ENCODE measurements at places on chromosomes 7 and 10.

- no peak for DNase-seq
Observed at GRCh38 chr7:122525355-122525754, 173.6 kb downstream of the RNF133 start.

DNA sequence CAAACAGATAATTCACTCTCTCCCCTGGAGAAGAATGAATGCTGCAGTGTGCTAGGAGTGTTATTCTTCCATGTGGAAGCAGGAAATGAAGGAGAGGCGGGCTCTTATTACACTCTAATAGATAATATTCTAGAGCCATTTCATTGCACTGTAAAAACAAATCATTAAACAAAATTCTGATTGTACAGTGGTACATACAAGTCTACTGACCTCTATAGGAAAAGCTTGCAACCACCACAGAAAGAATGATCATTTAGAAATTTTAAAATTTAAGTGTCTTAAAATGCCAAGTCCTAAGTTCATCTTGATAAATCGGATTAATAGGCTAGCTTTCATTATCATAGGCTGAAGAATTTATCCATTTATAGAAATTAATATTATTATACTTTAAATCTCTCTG, 960.3 kb upstream of the LRRN3 start:
- DNase-seq, result no peak

DNA sequence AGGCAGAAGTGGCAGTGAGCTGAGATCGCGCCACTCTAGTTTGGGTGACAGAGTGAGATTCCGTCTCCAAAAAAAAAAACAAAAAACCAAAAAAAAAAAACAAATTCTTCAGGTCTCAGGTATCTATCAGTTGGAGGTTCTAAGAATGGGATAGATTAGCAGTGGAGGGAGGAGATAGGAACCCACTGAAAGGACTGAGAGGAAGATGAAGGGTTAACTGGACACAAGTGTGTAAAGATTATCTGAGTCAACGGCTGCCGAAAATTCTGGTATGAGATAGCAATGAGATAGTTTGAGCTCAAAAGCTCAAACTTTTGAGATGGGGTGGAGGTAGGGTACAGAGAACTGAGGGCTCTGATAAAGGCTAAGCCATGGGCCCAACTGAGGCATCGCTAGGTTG, 12.8 kb downstream of the ZNF467 start:
- no peak for DNase-seq

- no peak for DNase-seq
Observed at GRCh38 chr7:16874066-16874465, 7.7 kb downstream of the AGR3 start.

GRCh38 chr10:96288151-96288621, 16.0 kb upstream of the DNTT start:
- no peak for DNase-seq

- DNase-seq, result peak; percentile 77
Observed at GRCh38 chr7:54811041-54811845, 52.2 kb upstream of the SEC61G start.

DNA sequence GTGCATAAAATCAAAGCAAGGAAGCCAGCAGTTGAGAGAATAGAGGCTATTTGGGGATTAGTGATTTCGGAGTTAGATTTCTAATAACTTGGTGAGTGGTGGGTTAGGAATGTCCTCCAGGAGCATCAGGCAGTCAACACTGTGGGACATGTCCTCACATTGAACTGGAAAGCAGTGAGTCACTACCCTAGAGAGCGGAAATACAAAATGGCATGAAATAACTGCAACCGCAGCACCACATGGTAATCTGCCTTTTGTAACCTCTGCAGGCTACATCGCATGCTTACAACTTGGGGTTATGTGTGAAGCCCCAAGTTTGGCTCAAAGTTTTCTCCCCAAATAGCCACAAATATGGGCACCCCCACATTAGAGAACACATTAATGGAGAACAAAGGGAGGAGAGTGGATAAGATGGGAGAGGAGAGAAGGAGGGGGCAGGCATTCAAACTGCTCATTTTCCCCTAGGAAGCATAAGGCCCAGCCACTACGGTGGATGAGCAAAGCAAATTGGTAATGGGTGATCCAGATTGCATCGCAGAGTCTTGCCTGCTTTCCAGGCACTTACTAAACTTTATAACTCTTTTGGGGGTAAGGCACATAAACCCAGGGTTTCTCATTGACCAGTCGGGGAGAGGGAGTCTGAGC, 22.0 kb upstream of the SLF2 start:
- DNase-seq, result peak; percentile 89

GRCh38 chr10:62590306-62590705, 214.2 kb upstream of the ADO start:
- no peak for DNase-seq

DNA sequence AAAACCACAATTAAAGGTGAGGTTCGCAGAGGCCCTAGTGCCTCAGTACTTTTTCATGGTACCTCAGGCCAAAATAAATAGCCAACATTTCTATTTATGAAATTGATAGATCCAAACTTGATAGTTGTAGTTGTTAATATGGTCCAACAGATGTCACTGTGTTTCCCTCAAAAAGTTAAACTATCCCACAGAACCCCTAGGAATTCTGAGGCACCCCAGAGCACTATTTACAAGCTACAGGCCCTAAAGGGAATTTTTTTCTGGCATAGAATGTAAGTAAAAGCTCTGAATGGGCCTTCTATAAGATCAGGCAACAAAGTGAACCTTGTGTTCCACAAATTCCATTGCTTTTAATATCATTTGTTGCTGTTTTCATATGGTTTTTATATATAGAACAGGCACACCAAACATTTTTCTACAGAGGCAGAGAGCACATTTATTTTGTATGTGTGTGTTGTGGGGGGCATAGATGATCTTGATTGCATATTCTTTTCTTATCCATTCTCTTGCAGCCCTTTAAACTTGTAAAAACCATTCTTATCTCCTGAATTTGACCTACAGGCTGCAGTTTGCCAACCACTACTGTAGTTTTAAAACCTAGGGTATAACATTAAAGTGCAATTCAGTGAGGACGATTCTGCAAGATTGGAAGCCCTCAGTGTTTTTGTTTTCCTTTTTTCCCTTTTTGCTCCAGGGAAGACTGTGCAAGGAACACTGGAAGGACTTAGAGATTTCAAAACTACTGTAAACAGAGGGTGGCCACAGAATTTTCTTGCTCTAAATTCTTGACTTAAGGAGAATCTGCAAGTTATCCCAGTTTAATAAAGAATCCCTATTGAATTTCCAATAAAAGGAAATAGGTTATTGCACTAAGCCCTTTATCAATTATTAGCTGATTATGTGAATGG, 3.5 kb upstream of the ARL4A start:
- DNase-seq, result no peak

DNA sequence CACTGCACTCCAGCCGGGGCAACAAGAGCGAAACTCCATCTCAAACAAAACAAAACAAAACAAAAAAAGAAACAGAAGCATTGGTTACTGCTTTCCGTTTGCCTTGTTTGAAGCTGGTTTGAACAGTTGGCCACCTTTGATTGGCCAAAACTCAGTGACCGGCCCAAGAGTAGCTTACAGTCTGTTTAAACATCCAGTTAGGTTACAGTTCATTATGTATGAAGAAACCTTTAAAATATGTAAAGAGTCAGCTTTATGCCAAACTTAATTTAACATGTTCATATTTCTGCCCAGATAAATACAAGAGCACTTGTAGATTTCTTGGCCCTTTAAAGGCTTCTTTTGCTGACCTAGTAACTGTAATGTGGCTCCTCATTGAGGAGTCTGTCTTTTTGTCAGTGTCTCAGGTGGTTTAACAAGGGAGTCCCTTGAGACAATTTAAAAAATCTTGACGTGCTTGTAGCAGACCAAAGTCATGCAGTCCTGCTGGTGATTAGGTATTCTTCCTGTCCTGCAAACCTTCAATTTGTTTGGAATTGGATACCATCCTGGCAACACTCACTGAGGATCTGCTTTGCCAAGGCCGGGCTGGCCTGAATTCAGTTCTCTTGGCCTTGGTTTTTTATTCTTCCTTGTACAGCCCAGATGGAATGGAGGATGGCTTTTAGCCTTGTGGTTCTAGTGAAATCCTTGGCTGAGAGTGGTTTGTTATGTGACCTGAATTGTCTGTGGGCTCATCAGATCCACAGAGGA, 128.9 kb downstream of the PLXDC2 start:
- DNase-seq, result no peak

GRCh38 chr7:43591558-43592180, 8.8 kb downstream of the STK17A start:
- DNase-seq, result no peak

DNA sequence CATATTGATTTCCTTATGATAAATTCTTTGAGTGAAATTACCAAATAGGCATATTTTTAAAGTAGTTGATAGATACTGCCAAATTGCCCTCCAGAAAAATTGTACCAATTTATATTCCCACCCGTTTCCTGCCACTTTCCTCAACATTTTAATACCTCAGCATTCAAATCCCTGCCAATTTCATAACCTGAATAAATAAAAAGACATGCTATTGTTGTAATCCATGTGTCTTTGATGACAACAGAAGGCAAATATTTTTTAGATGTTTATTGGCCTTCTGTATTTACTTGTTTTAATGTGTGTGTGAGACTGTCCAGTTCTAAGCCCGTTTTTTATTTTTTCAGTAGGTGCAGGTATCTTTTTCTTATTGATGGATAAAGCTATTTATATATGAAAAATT, 71.7 kb downstream of the TEX36 start:
- no peak for DNase-seq

- DNase-seq, result no peak
Observed at GRCh38 chr7:128033246-128033645, 2.0 kb upstream of the LRRC4 start.

DNA sequence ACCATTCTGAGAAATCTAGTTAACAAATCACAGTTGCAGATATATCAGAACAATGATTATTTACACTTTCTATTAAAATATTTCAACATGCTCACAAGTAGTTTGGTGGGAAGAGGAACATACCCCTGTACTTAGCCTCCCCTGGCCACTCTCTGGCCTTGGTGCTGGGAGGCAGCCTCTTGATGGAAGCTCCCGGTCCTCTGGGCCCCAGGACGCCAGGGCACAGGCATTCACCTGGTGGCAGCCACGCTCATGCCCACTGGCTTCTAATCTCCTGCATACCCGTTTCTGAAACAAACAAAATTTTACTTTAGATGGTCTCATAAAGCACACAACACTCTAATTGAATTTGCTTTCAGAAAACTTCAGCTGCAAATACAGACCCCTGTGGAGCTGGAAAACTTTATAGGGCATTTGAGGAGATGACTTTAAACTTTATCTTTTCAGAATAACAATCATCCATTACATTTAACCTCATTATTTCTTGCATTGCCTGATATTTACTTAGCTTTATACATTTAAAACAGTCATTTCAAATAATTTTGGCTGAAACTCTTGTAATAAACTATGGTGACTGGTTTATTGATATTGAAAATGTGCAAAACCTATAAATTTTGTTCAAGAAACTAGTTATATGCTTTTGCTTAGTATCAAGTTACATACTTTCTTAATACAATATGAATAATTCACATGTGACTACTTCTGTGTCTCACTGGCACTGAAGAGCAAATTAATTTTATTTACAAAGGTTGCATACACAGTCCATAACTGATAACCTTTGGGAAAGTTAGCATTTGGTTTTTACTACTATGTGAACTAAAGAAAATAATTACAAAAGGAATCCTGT, 30.8 kb downstream of the C10orf143 start:
- DNase-seq, result no peak

DNA sequence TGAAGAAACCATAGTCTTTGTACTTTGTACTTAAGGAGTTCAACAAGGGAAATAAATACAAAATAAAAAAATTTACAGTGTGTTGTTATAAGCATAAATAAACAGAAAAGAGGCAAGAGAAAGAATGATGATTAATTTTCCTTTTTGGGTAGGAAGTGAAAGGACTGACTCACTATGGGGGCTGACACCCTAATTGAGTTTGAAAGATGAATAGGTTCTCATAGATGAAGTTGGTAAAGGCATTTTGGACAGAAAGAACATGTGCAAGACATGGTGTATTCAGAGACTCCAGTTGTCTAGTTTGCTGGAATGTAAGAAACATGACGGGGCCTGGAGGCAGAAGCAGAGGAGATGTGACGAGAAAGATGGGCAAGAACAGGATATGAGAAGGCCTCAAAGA, 83.7 kb downstream of the VPS50 start:
- no peak for DNase-seq

GRCh38 chr10:4981722-4982471, 18.7 kb downstream of the AKR1C1 start:
- DNase-seq, result no peak

- no peak for DNase-seq
Observed at GRCh38 chr10:30056281-30056680, 3.1 kb downstream of the JCAD start.

DNA sequence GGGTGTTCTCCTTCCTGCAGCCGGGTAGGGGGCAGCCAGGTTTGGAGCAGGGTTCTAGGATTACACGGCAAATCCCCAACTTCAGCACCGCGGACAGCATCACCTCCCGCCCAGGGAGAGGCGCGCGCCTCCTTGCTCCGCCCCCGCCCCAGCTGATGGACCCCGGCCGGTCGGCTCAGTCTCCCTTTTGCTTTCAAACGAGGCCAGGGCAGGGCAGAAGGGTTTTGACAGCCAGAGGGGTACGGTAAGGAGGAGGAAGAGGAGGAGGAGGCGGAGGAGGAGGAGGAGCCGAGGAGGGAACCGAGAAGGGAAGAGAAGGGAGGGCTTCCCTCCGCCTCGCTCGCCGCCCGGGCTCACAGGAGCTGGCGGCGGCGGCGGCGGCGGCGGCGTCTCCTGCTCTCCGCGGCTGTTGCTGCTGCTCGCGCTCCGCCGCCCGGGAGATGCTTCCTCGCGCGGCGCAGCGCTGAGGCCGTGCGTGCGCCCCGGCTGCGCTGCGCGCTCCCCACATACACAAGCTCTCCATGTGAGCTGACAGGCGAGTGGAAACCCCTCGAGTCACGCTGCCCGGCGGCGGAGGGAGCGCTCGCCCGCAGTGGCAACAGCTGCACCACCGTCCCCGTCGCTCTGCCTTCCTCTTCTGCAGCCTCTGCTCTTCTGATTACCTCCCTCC, 615 bp upstream of the CNTNAP2 start:
- no peak for DNase-seq

DNA sequence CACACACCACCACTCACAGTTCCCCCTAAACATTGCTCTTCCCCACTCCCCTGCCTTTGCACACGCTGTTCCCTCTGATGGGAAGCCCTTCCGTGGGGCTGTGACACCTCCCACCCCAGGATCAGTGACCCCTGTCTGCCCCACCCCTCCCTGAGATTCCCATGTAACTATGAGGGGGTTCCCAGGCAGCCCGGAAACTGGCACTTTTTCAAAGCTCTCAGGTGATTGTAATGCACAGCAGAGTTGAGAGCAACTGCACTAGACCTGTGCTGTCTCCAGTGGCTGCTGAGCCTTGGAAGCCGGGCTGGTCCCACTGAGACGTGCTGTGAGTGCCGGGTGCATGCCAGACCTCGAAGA, 29.8 kb downstream of the GPRIN2 start:
- DNase-seq, result no peak

GRCh38 chr7:150357771-150358427, 10.7 kb upstream of the REPIN1 start:
- DNase-seq, result no peak

- DNase-seq, result no peak
Observed at GRCh38 chr7:135723411-135723810, 4.6 kb downstream of the SLC13A4 start.

Data from retinal pigment epithelial cell (primary cell).